ENCODE measurements at places on chromosomes 4 and X.

DNA sequence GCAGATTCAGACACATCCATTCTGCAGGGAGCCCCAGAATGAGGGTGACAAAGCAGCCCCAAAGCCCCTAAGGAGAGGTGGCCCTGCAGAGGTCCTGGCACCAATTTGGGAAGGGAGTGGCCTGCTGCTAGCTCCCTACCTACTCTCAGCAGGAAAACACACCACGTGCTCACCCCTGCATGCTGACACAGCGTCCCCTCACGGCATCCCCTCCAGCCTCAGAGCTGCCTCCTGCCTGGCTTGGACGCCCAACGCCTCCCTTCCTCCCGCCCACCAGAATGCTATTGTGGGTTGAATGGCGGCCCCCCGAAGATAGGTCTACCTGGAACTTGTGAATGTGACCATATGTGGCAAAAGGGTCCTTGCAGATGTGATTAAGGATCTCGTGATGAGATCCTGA, 28.8 kb downstream of the ZFYVE28 start:
- DNase-seq: no peak

GRCh38 chrX:9622128-9622527, 143.5 kb downstream of the GPR143 start:
- no peak for DNase-seq

GRCh38 chr4:128256539-128256938, 31.1 kb downstream of the PGRMC2 start:
- no peak for DNase-seq

- DNase-seq: no peak
These were observed 179.6 kb upstream of the RBPJ start for GRCh38 chr4:26141051-26141721.

GRCh38 chrX:71282514-71283402, 677 bp upstream of the NONO start:
- DNase-seq: peak; percentile 46

DNA sequence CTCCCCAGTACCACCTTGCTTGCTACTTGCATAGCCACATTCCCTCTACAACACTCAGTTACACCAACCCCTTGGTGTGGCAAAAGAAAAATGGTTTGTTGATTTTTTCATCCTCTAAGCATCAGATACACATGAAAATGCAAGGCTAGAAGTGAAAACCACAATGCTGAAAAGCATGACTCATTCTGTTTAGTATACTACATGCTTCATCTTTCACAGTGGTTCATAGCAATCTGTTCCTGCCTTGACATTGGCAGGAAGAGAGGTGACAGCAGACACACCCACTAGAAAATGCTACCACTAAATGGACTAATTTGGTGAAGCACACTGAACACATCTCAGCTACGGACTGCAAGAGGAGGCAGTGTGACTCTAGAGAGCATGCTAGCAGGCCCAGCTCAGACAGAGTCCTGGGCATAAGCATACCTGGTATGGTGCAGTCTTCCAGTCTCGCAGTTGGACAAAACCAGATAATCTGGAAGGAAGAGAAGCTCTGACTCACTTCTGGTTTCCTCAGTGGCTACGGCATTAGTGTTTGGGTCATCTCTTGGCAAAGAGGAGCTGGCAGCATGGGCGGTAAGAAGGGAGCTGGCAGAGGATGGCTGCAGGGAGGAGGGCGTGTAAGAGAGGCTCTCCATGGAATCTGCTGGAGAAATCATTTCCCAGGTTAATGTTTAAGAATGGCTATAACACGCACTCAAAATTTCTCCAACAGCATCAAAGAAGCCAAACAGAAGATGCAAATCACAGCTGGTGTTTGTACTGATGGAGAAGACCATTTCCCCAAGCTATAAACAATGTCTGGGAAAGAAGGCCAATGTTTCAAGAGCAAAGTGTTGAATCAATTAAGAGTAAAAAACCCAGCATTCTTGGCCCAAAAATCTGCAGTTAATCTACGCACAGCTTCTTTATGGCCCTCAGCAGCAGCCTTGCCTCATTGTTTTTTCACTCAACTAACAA, 37.8 kb downstream of the GAB3 start:
- DNase-seq: peak; percentile 75

GRCh38 chr4:17981063-17981462, 40.5 kb downstream of the LCORL start:
- peak; percentile 47 for DNase-seq

GRCh38 chrX:111854556-111855490, 21.2 kb upstream of the TRPC5OS start:
- peak; percentile 81 for DNase-seq

- DNase-seq: no peak
These were observed 108.9 kb downstream of the AFAP1 start for GRCh38 chr4:7830747-7831146.

- no peak for DNase-seq
These were observed 27.8 kb upstream of the SMIM10 start for GRCh38 chrX:134963041-134963440.

All from epithelial cell of esophagus (primary cell).